ENCODE measurements at places on chromosomes 6 and 20.

GRCh38 chr6:111423055-111423633 is 59.9 kb downstream of the REV3L start:
- H3K4me1 ChIP-seq: peaks cover 35% of the 10 kb centered on the region
- H3K27ac ChIP-seq: no peak overlapping the region
- H3K4me3 ChIP-seq: no peak overlapping the region
- H3K36me3 ChIP-seq: peaks cover 2% of the 10 kb centered on the region

GRCh38 chr6:42781546-42781795 is 381 bp upstream of the BICRAL start:
- peak overlapping the region; percentile 95 for H3K27ac ChIP-seq
- peaks cover 16% of the 10 kb centered on the region for H3K36me3 ChIP-seq

- H3K36me3 ChIP-seq: peaks cover 3% of the 10 kb centered on the region
- H3K27ac ChIP-seq: no peak within 1 kb of the TSS
- H3K4me1 ChIP-seq: peaks cover 41% of the 10 kb centered on the region
Observed at GRCh38 chr6:32151863-32152768, at the start of gene PRRT1. Gene PRRT1 (minus strand): TSS chr6:32151939. CDS start chr6:32151827, 112 bp downstream.

DNA sequence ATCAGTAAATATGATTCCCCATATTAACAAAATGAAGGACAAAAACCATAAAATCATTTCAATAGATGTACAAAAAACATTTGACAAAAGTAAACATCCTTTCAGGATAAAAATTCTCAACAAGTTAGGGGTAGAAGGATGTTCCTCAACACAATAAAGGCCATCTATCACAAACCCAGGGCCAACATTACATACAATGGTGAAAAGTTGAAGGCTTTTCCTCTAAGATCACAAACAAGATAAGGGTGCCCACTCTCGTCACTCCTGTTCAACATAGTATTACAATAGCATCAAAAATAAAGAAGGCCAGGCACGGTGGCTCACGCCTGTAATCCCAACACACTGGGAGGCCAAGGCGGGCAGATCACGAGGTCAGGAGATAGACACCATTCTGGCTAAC is 22.6 kb upstream of the ASF1A start:
- H3K27ac ChIP-seq: no peak overlapping the region
- no peak for DNase-seq
- H3K36me3 ChIP-seq: peaks cover 27% of the 10 kb centered on the region
- H3K4me3 ChIP-seq: no peak overlapping the region

DNA sequence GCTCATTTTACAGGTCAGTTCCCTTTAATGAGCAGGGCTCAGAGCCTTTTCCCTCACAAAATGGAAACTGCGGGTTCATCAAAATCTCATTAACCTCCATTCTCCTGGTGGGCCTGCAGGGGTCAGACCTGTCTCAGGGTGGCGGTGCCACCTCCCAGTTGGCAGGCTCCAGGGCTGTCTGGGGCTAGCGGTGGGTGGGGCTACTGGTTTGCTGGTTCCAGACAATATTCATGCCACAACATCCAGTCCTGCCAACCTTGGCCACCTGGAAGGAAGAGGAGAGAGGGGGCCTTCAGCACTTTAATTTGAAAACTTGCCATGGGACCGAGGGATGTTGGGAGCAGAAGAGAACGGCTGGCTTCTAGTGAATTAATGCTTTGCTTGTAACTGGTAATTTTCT is 41.9 kb upstream of the CTNNBL1 start:
- no peak overlapping the region for H3K27ac ChIP-seq
- H3K27me3 ChIP-seq: peaks cover 30% of the 10 kb centered on the region
- H3K4me3 ChIP-seq: no peak overlapping the region
- H3K36me3 ChIP-seq: no peaks in the 10 kb centered on the region
- H3K4me1 ChIP-seq: no peaks in the 10 kb centered on the region
- DNase-seq: peak; percentile 53

DNA sequence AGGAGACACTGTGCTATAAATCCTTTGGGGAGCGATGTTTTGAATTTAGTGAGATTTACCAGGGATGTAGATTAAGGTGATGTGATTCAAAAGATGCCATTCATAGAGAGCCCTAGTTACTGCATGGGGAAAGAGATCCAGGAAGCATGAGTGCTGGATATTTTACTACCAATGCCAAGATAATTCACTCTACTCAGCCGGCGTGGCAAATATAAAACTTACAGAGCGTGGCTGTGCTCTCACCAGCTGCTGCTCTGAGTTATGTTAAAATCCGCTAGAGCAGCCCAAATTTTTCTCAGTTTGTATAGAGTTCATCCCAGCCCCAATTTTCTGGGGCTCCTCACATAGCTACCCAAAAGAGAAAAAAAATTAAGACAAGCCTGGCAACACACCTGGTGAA is 48.6 kb downstream of the BFSP1 start:
- peaks cover 5% of the 10 kb centered on the region for H3K27me3 ChIP-seq
- DNase-seq: no peak
- H3K4me3 ChIP-seq: no peak overlapping the region
- no peak overlapping the region for H3K27ac ChIP-seq

All from activated CD4-positive, alpha-beta memory T cell treated with anti-CD3 and anti-CD28 coated beads for 36 hours (primary cell).